D721Med (cell line): ENCODE measurements at places on chromosomes 12 and 14.

DNA sequence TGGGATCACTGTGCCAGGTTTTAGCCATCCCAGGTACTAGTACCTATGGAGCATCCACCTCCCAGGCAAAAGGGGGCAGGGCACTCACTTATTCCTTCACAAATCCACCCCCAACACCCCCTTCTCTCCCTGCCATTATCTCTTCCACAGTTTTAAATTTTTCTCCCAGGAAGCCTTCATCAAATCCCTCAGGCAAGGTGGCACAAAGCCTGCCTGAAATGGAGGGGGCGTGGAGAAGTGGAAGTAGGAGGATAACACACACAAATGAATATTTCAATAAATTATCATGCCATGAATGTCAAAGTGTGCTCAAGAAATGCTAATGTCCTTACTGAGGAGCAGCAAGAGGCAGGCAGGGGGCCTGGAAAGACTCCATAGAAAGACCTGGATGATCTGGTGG is 4.7 kb upstream of the CHST11 start:
- no peak for DNase-seq

GRCh38 chr12:62785941-62786559 is 148.9 kb downstream of the PPM1H start:
- DNase-seq: no peak

GRCh38 chr12:88579601-88580050 is 645 bp downstream of the KITLG start:
- DNase-seq: no peak

DNA sequence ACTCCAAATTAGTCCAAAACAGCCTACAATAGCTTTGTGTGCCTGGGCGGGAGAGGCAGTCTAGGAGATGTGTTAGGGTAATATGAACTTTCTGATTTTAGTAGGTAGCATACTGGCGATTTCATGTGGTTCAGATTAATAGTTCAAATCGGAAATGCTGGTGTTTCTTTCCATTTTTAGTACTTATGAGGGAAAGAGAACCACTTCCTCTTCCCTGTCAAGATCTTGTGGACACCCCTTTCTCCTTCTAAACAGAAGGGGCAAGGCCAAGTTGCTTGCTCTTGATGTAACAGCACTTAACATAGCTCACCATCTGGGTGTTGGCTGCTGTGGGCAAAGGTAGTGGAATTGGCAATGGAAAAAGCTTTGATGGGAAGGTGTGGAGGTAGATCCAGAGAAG is 32.2 kb upstream of the IGF1 start:
- DNase-seq: no peak
